Skeletal muscle tissue (tissue), 5 donors: ENCODE measurements at places on chromosomes 5 and 9. TPM values are rescaled to one million over a fixed set of nuclear protein-coding genes. Genes with fewer than 3 reads are reported as not detected.

SPATA6L gene
- total RNA-seq, result 1.6 TPM

STPG3 gene
- not detected for total RNA-seq

ALDOB gene
- total RNA-seq, result not detected

FBN2 gene
- 86.1 TPM for total RNA-seq

PRDM9 gene
- not detected for total RNA-seq

IGFBPL1 gene
- 1.0 TPM for total RNA-seq

CDC20B gene
- total RNA-seq, result not detected

SLC25A2 gene
- total RNA-seq, result 0.52 TPM

CARTPT gene
- not detected for total RNA-seq

PDLIM4 gene
- total RNA-seq, result 19.8 TPM

LCN10 gene
- total RNA-seq, result 2.1 TPM

SLC6A19 gene
- under 0.01 TPM for total RNA-seq

AFAP1L1 gene
- total RNA-seq, result 75.7 TPM

CEL gene
- total RNA-seq, result not detected

ENG gene
- 9.4 TPM for total RNA-seq

TMC1 gene
- total RNA-seq, result 0.52 TPM

FBP1 gene
- not detected for total RNA-seq

CCDC187 gene
- under 0.01 TPM for total RNA-seq

FYB1 gene
- total RNA-seq, result 4.2 TPM

NPM1 gene
- 713 TPM for total RNA-seq

ANKRD18A gene
- total RNA-seq, result under 0.01 TPM

EDIL3 gene
- 14.1 TPM for total RNA-seq

FOXD4L3 gene
- not detected for total RNA-seq

ELOVL7 gene
- total RNA-seq, result 0.52 TPM

OGN gene
- total RNA-seq, result 153 TPM

HOMER1 gene
- total RNA-seq, result 33.9 TPM
